ENCODE measurements at places on chromosomes 7 and 10.

- no peak for DNase-seq
Observed at GRCh38 chr10:71265201-71265575, 52.8 kb downstream of the UNC5B start.

GRCh38 chr7:44097064-44097932, 6.8 kb upstream of the AEBP1 start:
- no peak for DNase-seq

DNA sequence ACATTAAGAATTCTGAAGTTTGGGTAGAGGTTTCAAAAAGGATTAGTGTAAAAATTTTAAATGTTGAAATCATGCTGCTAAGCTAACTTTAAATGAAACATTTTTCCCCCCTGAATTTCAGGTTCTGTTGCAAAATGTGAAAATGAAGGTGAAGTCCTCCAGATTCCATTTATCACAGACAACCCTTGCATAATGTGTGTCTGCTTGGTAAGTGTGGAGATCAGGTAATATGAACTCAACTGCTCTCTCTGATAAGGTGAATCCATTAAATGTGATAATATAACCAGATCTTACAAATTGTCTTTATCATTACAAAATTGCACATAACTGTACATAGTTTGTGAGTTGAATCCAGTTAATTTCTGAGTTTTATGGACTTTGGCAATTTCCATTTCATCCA, 1.4 kb downstream of the BMPER start:
- DNase-seq, result no peak

DNA sequence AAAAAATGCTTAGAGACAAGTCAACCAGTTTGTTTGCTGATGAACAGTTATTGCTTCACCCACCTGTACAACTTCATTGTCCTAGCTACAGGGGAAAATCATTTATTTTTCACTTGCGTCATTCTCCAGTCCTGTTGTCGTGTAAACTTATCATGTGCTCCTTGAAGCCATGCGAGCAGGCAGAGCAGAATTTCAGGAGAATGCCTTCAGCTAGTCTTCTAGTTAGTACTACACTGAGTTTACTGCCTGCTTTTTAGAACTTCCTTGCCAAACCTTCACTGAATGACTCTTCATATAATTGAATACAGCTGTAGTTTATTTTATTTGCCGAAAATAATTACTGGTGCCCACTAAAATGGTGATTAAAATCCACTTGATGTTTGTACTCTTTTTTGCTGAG, 15.6 kb downstream of the RPA3 start:
- DNase-seq, result no peak

- no peak for DNase-seq
Observed at GRCh38 chr7:133545618-133546017, 292.7 kb downstream of the EXOC4 start.

DNA sequence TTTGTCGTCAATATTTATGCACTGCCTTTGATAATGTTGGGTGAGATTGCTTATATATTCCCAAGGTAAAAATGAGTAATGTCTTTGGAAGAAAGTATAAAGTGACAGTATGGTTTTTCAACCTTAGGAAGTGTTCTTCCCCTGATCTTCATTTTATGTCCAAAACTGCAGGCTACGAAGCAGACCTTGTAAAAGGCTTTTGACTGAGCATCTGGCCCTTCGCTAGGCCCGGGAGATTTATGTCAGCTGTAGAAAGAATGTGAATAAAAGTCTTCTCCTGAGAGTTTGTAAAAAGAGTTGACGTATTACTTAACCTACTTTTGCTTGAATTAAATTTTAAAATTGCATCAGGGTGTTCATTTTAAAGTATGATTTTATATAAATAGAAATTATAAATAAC, 116.8 kb downstream of the CPED1 start:
- no peak for DNase-seq
